WTC11 (cell line): ENCODE measurements at places on chromosomes 1 and 21. TPM values are rescaled to one million over a fixed set of nuclear protein-coding genes. Genes with fewer than 3 reads are reported as not detected.
A peak's percentile ranks its signal among the peaks of the same experiment; 100 is the strongest.

The TMEM82 gene
- total RNA-seq = 0.48 to 1.4 TPM (median 0.94 TPM) in 3 replicates

The GPR52 gene
- 0.22 to 0.41 TPM (median 0.39 TPM) in 3 replicates for total RNA-seq

The ST6GALNAC5 gene
- 8.8 to 10.1 TPM (median 9.6 TPM) in 3 replicates for total RNA-seq

The CLDN8 gene
- not detected in 3 replicates for total RNA-seq

The GCSAML gene
- not detected in 3 replicates for total RNA-seq

GRCh38 chr1:34444516-34444915, 267.8 kb downstream of the C1orf94 start:
- DNase-seq = no peak
- no peak overlapping the region for H3K4me3 ChIP-seq
- 0 out of 2 replicates have a peak, but pooled peaks cover 3% of the 10 kb centered on the region for H3K4me1 ChIP-seq
- no peak overlapping the region for H3K27ac ChIP-seq
- peaks cover 12% of the 10 kb centered on the region for H3K27me3 ChIP-seq
- no peaks in the 10 kb centered on the region for H3K36me3 ChIP-seq

DNA sequence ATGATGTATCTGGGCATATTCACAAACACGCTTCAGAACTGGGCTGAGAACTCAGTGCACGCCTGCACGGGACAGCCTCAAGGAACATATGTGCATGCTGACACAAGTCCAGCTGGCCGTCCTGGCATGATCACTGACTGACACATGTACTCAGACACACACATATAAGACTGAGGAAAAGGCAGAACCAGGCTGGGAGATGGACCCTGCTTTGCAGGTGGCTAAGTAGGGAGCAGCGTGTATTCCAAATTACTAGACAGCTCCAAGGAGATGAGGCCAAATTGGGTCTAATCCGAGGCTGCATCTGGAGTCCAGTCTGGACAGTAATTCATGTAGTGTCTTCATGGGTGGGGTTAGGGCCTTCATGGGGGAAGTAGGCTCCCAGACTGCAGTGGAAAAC, 41.4 kb upstream of the GJB5 start:
- no peaks in the 10 kb centered on the region for H3K4me1 ChIP-seq
- no peak overlapping the region for H3K4me3 ChIP-seq
- H3K27me3 ChIP-seq = peaks cover 23% of the 10 kb centered on the region
- no peaks in the 10 kb centered on the region for H3K36me3 ChIP-seq
- no peak for DNase-seq

- H3K36me3 ChIP-seq = peaks cover 19% of the 10 kb centered on the region
- no peaks in the 10 kb centered on the region for H3K27me3 ChIP-seq
- peak overlapping the region; percentile 1; the same call in 1 of the 2 replicates for H3K27ac ChIP-seq
- peaks cover 86% of the 10 kb centered on the region for H3K4me1 ChIP-seq
- no peak overlapping the region for H3K4me3 ChIP-seq
- no peak for DNase-seq
These were observed 20.2 kb downstream of the B3GALT5 start for GRCh38 chr21:39632796-39633442.

DNA sequence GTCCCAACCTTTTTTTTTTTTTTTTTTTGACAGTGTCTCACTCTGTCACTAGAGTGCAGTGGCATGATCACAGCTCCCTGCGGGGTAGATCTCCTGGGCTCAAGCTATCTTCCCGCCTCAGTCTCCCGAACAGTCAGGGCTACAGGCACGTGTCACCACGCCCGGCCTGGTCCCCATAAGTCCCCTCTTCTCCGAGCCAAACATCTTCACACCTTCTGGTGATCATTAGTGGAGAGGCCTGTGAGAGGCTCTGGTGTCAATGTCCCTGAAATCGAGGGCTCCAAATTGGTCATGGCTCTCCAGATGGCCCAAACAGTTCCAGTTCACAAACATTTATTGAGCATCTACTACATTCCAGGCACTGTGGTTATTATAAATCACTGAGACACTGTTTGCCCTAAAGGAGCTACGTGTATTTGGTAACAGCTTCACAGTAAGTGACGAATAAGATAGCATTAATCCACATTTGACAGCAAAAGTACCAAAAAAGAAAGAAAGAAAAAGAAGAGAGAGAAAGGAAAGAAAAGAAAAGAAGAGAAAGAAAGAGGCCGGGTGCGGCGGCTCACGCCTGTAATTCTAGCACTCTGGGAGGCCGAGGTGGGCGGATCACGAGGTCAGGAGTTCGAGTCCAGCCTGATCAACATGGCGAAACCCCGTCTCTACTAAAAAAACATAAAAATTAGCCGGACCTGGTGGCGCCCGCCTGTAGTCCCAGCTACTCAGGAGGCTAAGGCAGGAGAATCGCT, 867 bp upstream of the TIMM17A start:
- no peaks in the 10 kb centered on the region; the same call in 1 of the 2 replicates for H3K27me3 ChIP-seq
- H3K27ac ChIP-seq = peak overlapping the region; percentile 98
- H3K36me3 ChIP-seq = peaks cover 25% of the 10 kb centered on the region
- DNase-seq = peak; percentile 23
- peaks cover 10% of the 10 kb centered on the region for H3K4me1 ChIP-seq

- no peak overlapping the region for H3K27ac ChIP-seq
- H3K4me1 ChIP-seq = no peaks in the 10 kb centered on the region
- no peak overlapping the region for H3K4me3 ChIP-seq
- DNase-seq = no peak
- peaks cover 39% of the 10 kb centered on the region for H3K36me3 ChIP-seq
- peaks cover 28% of the 10 kb centered on the region for H3K27me3 ChIP-seq
These were observed 3879.7 kb downstream of the SRGAP2C start for GRCh38 chr1:125064481-125064880.

GRCh38 chr21:14956807-14957206, 108.0 kb downstream of the NRIP1 start:
- H3K27me3 ChIP-seq = no peaks in the 10 kb centered on the region
- no peaks in the 10 kb centered on the region for H3K4me1 ChIP-seq
- no peak overlapping the region for H3K4me3 ChIP-seq
- DNase-seq = no peak
- no peaks in the 10 kb centered on the region for H3K36me3 ChIP-seq

DNA sequence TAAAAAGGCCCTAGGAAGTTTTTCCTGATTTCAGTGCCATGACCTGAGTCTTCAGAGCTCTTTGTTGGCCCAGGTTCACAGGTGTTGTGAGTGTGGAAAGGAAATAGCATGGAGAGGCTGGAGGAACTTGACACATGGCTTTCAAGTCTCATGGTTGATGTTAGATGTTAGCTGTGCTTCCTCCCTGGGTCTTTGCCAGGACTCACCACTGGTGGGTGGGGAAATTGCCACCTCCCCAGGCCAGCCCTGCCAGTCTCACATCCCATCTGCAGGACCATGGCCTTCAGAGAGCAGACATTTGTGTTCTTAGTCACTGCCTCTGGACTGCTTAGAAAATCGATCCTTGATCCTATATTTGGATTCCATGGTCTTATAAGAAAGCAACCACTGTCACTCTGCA, 383.2 kb downstream of the DISC1 start:
- H3K4me3 ChIP-seq = no peak overlapping the region
- H3K27me3 ChIP-seq = no peaks in the 10 kb centered on the region
- DNase-seq = no peak
- no peak overlapping the region for H3K27ac ChIP-seq
- no peaks in the 10 kb centered on the region; the same call in 1 of the 2 replicates for H3K36me3 ChIP-seq
- peaks cover 39% of the 10 kb centered on the region for H3K4me1 ChIP-seq

DNA sequence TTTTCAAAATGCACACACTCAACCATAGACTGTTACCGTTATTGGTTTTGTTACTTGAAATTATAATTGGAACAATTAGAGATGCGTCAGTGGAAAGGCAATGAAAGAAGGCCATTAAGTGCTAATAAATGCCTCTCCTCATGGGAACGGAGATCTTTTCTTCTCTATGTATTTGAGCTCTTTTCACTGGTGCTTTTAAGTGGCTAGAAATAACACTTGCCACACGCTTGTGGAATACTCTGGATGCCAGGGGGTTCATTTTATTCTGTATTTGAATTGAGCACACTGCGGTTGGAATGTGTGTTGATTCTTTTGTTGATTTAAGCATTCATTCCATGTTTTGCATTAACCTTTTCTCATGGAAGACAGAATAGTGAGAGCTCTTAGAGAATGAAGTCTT, 68.4 kb downstream of the DNM3 start:
- H3K27ac ChIP-seq = peak overlapping the region; percentile 77
- H3K4me3 ChIP-seq = no peak overlapping the region
- H3K27me3 ChIP-seq = no peaks in the 10 kb centered on the region
- no peak for DNase-seq
- H3K36me3 ChIP-seq = no peaks in the 10 kb centered on the region
- peaks cover 43% of the 10 kb centered on the region for H3K4me1 ChIP-seq

DNA sequence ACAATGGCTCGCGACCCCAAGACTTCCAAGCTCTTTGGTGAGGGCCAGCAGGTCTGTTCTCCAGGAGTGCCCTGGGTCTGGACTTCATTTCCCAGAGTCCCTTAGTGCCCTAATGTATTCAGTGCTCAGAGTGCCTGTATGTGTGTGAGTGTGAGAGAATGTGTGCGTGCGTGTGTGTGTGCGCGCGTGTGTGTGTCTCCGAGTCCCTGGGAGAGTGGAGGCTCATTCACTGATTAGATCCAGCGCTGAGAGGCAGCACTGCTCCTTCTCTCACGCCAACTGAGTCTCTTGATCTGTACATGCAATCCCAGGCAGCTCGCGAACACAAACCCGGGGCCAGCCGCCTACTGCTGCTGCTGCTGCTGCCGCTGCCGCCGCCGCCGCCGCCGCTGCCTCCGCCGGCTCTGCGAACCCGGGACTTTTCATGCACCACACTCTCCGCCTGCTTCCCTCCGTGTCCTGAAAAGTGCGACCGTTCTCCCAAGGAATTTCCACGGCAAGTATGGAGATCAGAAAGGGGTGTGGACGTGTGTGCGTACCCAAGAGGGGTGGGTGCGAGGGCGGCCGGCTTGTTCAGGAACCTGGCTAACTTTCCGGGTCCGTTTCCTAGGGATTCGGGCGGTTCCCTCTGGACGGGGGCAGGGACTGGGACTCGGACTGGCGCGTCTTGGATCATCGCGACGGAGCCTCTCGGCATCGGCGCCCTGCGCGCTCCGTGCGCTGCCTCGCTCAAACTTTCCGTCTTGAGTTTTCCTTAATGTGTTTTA, at the start of gene RNF220:
TSS of gene RNF220 (plus strand) at position 225 of the 767 bp plus-strand sequence.
- peak within 1 kb of the TSS; percentile 96 for H3K27ac ChIP-seq
- H3K27me3 ChIP-seq = peaks cover 20% of the 10 kb centered on the region
- H3K4me3 ChIP-seq = peak within 1 kb of the TSS; percentile 95

DNA sequence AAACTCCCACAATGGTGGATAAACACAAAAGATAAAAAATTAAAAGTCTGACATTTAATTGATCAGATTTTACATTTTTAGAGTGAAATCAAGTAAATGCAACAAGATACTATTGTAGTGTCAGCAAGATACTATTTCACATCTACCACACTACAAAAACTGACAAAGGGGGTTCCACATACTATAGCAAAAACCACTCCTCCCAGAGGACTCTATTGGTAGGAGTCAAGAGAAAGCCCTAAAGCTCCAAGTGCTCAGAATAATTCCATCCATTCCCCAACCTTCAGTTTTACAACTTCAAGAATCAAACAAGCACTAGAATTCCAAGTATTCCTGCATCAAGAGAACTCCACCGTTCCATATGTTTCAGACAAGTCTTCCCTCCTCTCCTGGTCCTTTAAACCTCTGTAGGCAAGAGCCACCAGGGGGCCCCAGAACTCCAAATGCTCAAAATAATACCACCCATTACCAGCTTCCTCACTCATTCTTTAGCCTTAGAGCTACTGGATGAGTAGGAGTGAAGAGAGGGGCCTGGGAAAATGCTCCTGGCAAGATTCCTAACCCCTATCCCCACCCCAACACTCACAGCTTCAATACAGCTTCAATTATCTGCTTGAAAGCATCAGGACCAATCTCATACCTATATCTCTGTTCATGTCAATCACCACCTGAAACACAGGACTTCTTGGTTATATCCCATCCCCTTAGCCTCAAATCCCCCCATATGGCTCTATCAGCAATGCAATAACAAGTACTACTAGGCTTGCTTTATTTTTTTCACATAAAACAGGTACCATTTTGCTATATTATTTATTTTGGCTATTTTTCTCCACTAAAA, 9.9 kb downstream of the TOR1AIP2 start:
- peaks cover 37% of the 10 kb centered on the region for H3K36me3 ChIP-seq
- no peaks in the 10 kb centered on the region for H3K27me3 ChIP-seq
- peak; percentile 70 for DNase-seq
- H3K4me3 ChIP-seq = no peak overlapping the region
